ENCODE measurements at places on chromosomes 2 and 18.

DNA sequence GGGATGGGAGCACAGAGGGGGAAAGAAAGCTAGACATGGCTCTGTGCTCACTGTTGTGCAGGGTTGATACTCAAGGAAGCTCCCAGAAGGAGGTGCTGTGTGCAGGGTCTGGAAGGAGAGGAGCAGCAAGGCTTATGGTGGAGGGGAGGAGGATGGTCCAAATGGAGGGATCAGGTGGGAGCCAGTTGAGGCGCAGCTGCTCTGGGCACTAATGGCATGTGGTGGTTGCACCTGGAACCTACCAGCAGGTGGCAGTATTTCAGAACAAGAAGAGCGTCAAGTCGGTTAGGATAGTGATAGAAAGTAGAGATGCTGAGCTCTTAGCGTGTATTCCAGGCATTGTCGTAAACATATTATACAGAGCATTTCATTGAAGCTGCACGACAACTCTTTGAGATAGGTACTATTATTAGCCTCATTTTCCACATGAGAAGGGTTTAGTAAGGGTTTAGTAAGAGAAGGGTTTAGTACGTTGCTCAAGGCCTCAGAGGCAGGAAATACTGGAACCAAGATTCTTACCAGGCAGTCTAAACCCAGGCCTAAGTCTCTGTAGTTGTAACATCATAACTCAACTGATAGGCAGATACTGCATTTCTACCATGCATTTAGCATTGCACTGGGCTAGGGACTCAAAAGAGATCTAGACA lies 223.7 kb downstream of the CYP26B1 start:
- no peak for DNase-seq

GRCh38 chr2:216632346-216632951 lies 771 bp upstream of the IGFBP2 start:
- no peak for DNase-seq

DNA sequence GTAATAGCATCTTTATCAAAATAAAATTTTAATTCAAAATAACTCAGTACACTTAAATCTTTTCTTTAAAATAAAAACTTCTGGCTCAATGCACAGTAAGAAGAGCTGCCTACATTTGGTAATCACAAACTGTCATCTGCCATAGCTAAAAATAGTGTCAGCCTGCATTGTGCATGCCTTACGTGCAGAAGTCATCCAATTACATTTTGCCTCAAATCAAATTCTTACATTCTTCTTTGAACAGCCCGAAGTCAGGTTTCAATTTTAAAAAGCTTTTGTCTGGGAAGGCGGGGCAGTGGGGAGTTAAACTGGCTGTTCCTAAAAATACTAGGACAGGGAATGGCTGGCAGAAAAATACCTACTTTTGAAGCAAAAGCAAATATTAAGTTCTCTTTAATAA lies 51.1 kb downstream of the RTN4 start:
- DNase-seq, result no peak

DNA sequence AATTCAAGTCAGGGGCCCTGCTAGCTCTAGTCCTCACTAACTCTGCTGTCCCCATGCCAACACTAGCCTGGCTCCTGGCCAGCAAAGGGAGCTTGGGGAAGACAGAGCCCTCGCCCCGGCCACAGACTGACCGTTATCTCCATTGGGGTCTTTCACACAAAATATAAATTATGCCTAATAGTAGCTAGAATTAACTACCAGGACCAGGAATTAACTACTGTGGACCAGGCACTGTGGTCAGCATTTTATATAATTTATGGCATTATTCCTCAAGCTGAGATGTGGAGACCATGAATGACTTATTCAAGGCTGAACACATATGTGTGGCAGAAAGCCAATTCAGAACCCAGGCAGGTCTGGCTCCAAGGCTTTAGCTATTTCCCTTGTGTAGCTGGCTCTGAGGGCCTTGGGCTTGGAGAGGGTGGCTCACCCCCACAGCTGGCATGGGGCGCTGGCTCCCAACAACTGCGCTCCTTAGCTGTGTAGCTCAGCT lies 49.2 kb downstream of the CELF4 start:
- DNase-seq, result no peak

- DNase-seq, result no peak
These were observed 385.0 kb upstream of the KLHL29 start for GRCh38 chr2:22999951-23000350.

DNA sequence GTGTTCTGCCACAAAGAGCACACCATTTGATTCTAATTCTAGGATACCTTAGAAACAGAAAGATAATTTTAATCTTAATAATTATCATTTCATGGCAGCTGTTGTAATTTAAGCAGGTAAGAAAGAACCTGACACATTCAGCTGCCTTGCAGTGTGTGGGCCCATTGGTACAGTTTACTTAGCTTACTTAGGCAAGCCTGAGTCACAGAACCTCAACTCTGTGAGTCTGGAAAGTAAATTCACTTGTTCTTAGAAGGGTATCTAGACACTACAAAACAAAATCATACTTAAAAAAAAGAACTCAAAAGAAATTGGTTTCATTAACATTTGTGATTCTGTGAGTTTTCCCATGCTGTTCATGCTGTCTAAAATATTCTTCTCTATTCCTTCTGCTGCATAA lies 956.3 kb upstream of the SLC39A10 start:
- no peak for DNase-seq

- no peak for DNase-seq
These were observed 707 bp downstream of the SALL3 start for GRCh38 chr18:78980279-78980771.

DNA sequence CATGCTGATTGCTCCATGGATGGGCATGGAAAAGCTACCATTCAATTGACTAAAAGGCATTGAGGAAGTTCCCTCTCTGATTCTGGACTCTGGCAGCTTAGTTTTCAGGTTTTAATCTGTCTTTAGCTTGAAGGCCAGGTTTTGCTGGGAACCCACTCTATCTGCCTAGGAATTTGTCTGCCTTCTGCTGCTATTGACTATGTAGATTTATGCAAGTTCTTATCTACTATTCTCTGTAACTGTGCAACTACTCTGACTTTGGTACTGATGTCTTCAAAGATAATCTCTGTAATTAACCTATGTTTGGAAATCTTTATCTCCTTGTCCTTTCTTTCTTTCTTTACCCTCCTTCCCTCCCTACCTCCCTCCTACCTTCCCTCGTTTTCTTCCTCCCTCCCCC lies 178.8 kb downstream of the DSEL start:
- no peak for DNase-seq

DNA sequence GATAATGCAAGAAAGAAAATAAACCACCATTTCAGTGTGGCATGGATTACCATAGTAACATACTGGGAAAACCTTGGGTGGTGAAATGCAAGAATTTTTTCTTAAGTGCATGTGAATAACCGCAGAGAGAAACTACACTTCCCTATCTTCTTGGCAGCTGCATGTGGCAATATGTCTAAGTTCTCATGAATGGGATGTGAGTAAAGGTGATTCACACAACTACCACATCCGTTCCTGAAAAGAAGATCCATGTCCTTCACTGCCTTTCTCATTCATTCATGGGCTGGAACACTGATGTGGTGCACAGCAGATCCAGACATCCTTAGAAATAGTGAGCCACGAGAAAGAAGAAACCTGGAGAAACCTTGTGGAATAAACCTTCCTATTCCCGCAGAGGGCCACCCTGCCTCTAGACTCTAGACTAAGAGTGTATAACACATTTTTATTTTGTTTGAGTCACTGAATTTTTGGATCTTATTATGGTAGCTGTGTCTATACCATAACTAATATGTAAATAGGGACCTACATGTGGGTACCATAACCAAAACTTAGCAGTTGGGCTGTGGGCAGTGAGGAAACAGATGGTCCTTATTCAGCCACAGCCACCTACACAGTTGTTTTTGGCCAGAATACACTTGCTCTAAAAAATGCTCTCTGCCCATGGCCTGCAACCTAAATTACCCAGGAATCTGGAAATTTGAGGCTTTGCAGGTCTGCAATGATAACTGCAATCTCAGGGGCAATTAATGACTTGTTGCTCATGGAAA lies 573.3 kb downstream of the LRP1B start:
- DNase-seq, result no peak
